ENCODE measurements at places on chromosomes 1 and 21. TPM values are rescaled to one million over a fixed set of nuclear protein-coding genes. Genes with fewer than 3 reads are reported as not detected.

GRCh38 chr1:81325397-81325796, 475.3 kb upstream of the ADGRL2 start:
- DNase-seq: no peak

Gene KCNA3
- polyA plus RNA-seq: 0.39 TPM

GRCh38 chr1:36572142-36572715, 89.5 kb upstream of the CSF3R start:
- DNase-seq: no peak

- DNase-seq: no peak
These were observed 30.4 kb downstream of the IFNGR2 start for GRCh38 chr21:33433425-33434114.

DNA sequence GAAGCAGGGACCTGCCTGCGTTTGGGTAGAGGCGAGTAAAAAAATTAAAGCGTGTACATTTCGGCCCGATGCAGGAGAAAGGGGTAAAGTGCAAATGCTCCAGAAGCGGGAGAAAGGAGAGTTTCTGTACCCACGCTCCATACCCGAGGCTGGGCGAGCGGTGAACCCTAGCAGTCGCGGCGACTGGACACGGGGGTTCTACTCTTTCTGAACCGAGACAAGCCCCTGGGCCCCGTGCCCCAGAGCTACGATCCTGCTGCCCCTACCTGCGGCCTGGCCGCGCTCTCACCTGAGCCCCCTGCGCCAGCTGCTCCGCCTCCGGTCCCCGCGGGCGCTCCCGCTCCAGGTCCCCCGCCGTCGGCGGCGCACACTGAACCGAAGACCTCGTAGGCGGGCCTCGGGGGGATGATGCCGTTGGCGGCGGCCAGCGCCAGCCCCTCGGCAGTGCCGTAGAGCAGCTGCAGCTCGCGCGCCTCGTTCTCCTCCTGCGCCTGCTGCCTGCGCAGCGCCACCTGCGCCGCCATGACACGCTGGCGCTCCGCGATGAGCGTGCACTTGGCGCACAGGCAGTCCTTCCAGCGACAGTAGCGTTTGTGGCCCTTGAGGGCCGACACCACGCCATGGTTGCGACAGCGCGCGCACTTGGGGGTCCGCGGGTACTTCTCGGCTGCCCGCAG, 2.4 kb downstream of the DMRTA2 start:
- DNase-seq: no peak

Gene ZNF593OS
- not detected for polyA plus RNA-seq

Gene LRRC7
- 0.25 TPM for polyA plus RNA-seq

Gene RAP1GAP
- 0.16 TPM for polyA plus RNA-seq

All from BJ (cell line).